ENCODE measurements at places on chromosomes 5 and 9. TPM values are rescaled to one million over a fixed set of nuclear protein-coding genes. Genes with fewer than 3 reads are reported as not detected.

Gene FNBP1
- total RNA-seq, result 38.2 TPM

DNA sequence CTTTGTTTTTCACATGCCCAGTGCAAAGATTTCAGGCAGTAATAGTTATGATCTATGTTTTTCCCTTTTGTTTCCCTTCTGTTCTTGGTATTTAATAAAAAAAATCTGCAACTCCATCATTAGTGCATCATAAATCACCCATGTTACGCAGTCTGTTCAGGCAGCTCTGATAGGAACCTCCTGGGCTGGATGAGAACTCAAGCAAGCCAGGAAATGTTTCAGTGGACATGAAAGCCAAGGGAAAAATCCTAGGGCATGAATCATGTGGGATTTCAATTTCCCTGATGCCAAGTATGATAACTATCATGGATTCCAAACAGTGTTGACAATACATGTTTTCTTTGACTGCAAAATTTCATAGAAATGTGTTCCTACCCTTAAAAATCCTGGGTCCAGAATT is 119.7 kb upstream of the TARS1 start:
- no peak for DNase-seq

GRCh38 chr5:171444582-171444981 is 25.1 kb downstream of the FGF18 start:
- DNase-seq, result no peak

Gene NPDC1
- total RNA-seq, result 27.0 TPM

DNA sequence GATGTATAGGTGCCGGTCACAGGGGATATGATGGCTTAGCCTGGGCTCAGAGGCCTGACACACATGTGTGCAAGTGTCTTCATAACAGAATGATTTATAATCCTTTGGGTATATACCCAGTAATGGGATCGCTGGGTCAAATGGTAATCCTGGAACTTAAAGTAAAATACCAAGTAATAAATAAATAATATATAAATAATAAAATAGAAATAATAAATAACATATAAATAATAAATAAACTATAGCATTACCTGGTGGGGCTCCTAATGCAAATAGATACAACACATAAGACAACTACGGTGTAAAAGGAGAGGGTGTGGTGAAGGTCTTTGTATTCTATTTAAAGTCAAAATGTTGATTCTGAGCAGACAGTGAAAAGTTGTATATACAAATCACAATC is 68.5 kb upstream of the GFPT2 start:
- DNase-seq, result no peak

- no peak for DNase-seq
Observed at GRCh38 chr5:155564541-155564940, 551.0 kb downstream of the KIF4B start.

DNA sequence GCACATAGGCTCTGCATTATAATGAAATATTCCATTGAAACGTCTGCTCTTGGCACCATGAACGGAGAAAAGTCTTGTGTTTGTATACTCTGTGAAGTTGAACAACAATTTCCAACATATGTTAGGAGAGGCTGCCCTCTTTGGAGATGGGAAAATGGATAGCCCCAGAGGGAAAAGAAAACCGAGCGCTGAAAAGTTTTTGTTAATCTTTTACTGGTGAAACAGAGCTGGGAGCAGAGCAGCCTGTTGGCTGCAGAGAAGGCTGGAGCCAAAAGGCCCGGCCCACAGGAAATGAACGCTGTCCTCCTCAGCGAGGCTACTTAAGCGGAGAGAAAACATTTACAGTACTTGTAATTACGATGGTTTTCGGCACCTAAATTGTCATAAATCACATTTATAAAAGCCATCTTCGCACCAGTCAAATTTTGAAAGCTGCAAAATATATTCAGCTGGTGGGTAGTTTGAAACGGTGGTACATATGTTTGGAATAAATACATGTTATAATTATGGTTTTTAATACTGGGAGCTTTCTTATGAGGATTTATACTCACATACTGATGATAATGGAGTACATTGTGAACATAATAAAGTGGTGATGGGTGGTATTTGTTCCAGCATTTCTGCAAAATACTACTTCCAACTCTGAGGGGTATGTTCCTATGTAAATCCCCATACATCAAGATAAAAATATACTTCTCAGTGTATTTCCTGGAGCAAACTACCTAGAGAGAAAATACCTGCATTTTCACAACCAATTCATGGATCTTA is 129.6 kb upstream of the CNTLN start:
- DNase-seq, result peak; percentile 96

Gene C8G
- total RNA-seq, result 1.4 TPM

GRCh38 chr9:87569008-87569509 is 71.4 kb downstream of the DAPK1 start:
- peak; percentile 33 for DNase-seq

DNA sequence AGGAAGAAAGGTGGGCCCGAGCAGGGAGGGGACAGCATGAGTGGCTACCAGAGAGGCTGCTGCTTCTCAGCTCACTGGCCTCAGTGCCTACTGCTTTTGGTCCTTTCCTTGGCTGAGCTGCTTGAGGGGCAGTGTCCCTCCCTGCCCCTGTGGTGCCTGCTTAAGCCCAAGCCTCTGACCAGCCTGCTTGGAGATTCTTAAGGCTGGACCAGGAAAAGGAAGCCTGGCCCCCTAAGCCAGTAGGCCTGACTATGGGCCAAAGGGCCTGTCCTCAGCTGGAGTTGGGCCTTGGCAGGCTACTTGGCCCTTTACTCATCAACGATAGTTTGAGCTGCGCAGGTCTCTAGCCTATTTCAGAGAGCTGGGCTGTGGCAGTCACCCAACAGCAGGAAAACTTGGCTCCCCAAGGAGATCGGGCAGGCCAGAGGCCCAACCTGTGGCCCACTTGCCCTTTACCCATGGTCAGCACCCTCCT is 24.9 kb downstream of the TCF7 start:
- DNase-seq, result no peak

Gene PLEKHG4B
- 3.3 TPM for total RNA-seq

- no peak for DNase-seq
Observed at GRCh38 chr9:120555839-120556238, 24.1 kb downstream of the CDK5RAP2 start.

Gene FAM240B
- total RNA-seq, result not detected

- DNase-seq, result no peak
Observed at GRCh38 chr9:76927540-76928240, 21.8 kb upstream of the PRUNE2 start.

- DNase-seq, result no peak
Observed at GRCh38 chr9:16126042-16126441, 573.2 kb downstream of the CCDC171 start.

Gene HEMGN
- 4.1 TPM for total RNA-seq

Gene IL4
- total RNA-seq, result not detected

GRCh38 chr5:113379936-113380806 is 54.6 kb downstream of the TSSK1B start:
- peak; percentile 32 for DNase-seq

Gene PCDHAC1
- total RNA-seq, result 0.41 TPM

GRCh38 chr9:105171076-105171475 is 73.4 kb upstream of the SLC44A1 start:
- DNase-seq, result no peak

DNA sequence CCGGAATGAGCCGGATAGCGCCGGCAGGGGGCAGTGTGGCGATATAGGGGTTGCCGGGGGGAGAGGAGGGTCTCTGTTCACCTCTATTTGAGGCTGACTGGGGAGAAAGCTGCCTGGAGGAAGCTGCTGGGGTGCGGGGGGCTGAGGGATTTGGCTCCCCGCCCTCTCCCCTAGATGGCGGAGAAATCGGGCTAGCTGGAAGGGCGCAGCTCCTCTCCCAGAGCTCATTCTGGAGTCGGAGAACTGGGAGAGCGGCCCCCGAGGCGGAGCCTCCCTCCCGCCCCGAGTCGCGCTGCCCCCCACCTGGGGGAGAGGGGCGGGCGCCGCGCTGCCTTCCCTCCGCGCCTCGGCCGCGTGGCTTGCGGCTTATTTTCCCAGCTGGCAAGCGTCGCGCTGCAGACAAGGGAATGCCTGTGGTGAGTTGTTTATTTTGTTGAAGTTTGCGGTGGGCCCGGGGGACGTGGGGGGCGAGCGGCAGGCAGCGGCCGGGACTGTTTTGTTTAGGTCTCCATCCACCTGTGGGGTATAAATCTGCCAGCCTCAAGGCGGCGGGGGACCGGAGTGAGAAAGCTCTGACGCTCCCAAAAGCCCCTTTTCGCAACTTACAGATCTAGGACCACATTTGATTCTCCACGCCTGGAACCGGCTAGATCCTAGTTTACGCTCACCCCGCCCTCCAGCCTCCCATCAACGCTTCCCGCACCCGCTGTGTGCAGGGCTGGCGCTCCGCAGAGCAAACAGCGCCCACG is 4.1 kb upstream of the RGMB start:
- DNase-seq, result peak; percentile 92

GRCh38 chr5:54608423-54609085 is 91.0 kb downstream of the SNX18 start:
- no peak for DNase-seq

- no peak for DNase-seq
Observed at GRCh38 chr5:78751872-78752271, 103.3 kb upstream of the LHFPL2 start.

Gene FGF18
- total RNA-seq, result 3.9 TPM

DNA sequence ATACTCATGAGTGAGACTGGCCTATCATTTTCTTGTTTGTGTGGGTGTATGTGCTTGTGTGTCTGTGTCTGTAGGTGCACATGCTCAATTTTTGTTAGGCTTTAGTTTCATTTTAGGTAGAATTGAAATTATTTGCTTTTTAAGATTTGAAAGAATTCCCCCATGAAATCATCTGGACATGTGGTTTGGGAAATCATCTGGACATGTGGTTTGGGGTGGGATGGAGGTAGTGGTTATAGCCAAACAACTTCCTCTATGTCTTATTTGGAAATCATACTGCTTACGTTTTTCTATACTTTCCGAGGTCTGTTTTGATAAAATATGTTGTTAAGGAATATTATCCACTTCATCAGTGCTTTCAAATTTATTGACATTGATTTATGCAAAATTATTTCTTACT is 485.4 kb upstream of the CLINT1 start:
- DNase-seq, result no peak

Gene TMEM252
- total RNA-seq, result not detected

Gene C5orf34
- total RNA-seq, result 4.4 TPM

DNA sequence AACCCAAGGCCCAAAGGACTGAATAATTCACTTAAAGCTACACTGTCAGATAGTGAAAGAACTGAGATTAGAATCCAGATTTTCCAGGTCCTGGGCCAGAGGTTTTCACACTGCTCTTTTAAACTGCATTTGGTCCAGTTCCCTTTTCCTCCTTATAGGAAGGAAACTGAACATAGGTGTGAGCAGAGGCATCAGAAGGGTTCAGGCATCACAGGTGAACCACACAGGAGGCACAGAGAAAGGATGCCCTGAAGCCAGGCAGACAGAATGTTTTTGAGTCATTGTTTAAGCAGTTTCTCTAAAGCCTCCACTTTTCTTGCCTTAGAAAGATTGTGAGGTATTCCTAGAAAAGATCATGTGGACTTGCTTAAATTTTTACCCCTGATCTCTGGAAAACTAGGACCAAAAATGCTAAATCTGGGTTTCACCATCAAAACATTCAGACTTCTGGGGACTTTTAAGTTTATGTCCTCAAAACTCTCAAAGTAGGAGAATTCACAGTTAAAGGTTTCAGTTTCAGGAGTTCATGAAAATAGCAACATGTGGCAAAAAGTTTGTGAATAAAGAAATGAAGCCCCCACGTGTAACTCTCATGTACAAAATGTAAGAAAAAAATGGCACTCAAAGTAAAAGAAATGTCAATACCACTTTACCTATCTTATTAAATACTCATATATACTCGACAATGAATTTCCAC is 386.1 kb downstream of the NTRK2 start:
- DNase-seq, result no peak

- DNase-seq, result no peak
Observed at GRCh38 chr5:55575815-55576583, 41.2 kb upstream of the PLPP1 start.

DNA sequence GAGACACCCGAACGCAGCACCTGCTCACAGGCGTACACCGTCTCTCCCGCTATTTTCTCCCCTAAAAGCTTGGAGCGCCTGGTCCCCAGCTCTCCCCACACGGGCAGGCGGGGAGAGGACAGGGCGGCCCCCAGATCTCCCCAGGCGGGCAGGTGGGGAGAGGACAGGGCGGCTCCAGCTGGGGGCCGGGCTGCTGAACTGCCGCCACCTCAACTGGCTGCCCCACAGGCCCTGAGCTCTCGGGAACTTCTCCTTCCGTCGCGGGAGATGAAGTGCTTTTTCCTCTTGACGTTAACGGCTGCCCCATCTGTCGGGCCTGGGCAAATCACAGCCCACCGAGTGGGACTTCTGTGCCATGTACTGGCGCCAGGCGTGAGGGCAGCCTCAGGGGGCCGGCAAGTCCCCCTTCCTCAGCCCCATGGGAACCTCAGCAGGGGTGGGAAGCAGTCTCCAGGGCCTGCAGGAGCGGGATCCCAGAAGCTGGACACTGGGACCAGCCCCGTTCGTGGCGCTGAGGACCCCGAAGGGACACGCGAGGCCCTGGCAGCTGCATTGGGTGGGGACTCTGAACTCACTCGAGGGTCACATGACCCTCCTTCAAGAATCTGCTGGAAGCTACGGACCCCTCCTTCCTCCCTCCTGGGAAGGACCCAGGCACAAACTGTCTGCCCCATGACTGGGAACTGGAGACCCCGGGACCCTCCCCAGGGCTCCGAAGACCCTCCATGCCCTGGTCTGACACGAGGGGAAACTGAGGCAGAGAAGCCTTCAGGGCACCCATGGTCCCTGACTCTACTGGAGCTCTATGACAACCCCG is 5.7 kb upstream of the EGFL7 start:
- DNase-seq, result no peak

- DNase-seq, result peak; percentile 83
Observed at GRCh38 chr9:121718084-121718483, 66.7 kb downstream of the DAB2IP start.

Gene FBP1
- 4.4 TPM for total RNA-seq

DNA sequence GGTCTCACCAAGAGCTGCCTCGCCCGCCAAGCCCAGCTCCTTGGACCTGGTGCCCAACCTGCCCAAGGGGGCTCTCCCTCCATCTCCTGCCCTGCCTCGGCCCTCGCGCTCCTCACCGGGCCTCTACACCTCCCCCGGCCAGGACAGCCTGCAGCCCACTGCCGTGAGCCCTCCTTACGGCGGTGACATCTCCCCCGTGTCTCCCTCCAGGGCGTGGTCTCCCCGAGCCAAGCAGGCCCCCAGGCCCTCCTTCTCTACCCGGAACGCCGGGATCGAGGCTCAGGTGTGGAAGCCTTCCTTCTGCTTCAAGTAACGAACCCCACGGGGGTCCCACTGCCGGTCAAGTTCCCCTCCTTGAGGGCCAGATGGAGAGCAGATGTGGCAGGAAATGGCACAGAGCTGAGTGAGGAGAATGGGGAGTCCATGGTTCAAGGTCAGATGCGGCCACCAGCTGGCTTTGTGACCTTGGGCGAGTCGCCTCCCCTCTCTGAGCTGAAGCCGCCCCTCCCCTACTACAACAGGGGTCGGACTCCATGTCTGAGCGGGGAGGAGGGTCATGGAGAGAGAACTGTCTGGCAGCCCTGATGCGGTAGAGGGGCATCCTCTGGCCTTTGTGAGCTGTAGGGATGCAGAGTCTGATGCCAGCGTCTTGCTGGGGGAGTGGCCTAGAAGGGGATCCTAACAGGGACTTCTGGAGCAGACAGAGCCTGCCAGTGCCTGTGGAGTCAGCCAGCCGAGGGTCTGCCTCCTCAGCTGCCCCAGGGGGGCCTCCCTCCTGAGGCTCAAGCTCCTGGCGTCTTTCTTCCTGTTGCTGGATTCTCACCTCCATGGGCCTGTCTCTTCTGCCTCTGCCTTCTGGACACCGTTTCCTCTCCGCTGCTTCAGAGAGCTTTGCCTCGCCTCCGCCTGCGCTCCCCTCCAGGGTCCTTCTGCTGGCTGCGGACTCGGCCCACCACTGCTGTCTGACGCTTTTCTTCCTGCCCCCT is 9.9 kb downstream of the SYNPO start:
- DNase-seq, result no peak

Data from tongue (tissue), 3 donors.